Stimulated activated CD8-positive, alpha-beta memory T cell treated with anti-CD3 and anti-CD28 coated beads, Interleukin-12 subunit alpha, Interleukin-12 subunit beta, amount 100 ng/mL, for 1 hour (primary cell): ENCODE measurements at places on chromosomes 5 and 9.

GRCh38 chr9:3768286-3768685, 242.5 kb upstream of the RFX3 start:
- DNase-seq = no peak

- DNase-seq = no peak
Measured at GRCh38 chr9:77403239-77403638, 225.9 kb downstream of the VPS13A start.

GRCh38 chr5:35436400-35437057, 181.1 kb upstream of the SPEF2 start:
- DNase-seq = no peak

DNA sequence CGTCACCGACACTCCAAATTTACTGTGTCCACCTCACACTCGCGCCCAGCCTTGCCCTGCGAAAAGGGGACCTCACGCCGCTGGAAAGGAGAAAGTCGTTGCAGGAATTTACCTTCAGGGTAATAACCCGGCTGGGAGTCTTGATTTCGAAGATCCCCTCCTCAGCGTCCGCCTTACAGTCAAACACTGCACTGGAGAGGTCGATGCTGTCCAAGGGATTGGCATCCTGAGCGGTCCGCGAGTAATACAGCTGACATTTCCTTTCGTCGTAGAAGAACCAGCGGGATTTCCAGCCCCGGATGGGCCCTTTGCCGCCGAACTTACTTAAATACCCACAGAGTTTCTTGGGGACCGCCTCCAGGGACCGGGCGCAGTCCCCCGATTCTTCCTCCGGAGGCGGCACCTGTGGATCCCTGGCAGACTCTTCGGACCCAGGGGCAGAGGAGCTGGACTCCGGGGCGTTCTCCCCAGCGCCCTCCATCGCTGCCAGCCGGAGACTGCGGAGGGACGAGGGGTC, 330 bp downstream of the TBC1D2 start:
- no peak for DNase-seq

DNA sequence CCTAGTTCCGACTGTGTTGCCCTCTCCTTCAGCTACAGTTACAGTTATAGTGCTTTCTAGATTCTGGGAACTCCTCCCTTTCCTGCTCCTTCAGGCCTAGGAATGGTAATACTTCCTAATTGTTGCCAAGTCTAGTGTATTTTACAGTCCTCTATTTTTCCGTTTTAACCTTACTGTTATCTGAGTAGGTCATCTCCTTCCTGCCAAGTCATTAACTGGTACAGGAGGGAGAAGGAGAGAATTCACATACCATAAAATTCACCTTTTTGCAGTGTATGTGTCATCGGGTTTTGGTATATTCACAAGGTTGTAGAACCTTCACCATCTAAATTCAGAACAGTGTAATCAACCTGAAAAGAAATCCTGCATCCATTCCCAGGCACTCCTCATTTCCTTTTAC, 335.4 kb upstream of the MEF2C start:
- no peak for DNase-seq
